AG08395 (cell line): ENCODE measurements at places on chromosomes 6 and 20.
A peak's percentile ranks its signal among the peaks of the same experiment; 100 is the strongest.

- peak; percentile 12 for DNase-seq
These were observed 15.1 kb upstream of the PPP1R16B start for GRCh38 chr20:38790200-38791053.

DNA sequence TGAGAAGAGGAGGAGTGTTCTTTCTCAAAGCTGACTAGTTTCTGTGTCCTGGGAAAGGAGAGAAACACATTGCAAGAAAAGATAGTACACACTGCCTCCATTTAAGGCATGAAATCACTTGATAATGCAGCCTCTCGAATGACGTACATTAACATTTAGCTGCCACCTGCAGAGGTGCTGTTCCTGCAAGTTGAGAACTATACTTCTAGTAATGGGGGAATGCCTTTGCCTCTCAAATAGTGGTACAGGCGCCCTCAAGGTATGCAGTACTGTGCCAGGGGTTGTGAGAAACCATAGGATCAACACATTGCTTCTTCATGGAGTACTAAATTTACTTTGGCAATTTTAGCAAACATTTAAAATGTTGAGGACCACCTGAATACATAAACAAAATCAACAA, 20.1 kb downstream of the IMPG1 start:
- no peak for DNase-seq

DNA sequence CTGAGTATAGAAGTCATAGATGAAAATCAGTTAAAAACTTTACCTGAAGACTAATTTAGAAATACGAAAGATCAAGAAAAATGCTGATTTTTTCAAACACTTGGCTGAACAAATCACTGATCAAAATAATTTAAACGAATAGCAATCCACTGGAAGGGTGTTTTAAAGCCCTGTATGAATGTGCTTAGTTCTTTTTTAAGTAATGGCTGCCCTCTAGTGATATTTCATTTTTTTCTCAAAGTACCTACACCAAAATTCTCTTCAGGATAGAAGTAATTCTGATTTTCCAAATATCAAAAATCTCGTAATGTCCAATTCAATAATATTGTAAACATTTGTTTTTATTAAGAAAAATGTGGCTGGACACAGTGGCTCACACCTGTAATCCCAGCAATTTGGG, 32.5 kb downstream of the AKAP7 start:
- no peak for DNase-seq

- no peak for DNase-seq
These were observed 37.3 kb downstream of the LRRC1 start for GRCh38 chr6:53831936-53832660.

DNA sequence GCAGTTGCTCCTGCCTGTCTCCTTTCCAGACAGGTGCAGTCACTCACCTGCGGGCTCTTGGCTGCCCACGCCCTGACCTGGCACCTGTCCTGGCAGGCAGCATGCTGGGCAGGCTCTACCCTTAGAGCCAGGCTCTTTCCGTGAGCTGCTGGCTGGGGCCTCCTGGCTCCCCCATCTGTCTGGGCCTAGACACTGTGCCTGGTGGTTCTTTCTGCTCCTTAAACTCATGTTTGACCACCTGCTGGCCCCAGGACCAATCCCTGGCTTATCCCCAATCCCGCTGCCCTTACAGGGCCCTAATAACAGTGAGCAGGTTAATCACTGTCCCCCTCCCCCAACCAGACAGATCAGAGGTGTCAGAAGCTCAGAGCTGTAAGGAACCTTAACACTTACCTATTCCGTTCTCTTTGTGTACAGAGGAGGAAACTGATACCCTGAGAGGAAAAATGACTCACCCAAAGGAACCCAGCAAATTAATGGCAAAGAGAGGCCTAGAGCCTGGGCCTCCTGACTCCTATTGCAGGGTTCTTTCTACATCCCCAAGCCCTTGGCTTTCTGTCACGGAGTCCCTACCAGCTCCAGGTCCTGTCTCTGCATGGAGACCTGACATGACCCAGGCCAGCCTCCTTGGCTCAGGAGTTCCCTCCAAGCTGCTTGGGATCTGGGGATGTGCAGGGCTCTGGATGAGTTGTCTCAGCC, 54.7 kb downstream of the RAB44 start:
- DNase-seq, result no peak

DNA sequence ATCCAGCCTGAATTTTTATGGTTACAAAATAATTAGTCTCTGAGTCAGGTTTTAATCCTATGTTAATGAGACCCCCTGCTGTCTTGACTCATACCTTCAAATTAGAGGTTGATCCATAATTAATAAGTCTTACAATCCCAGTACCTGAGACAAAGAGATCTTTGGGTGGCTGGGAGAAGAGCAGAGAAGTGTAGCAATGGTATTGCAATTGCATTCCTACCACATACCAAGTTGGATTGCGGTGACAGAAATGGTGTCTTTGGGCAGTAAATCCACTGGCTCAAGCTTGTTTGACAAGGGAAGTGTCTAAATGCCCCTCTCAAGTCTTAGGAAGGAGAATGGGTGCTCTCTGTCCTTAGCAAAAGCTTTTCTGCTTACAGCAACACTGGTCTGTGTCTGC, 150.4 kb downstream of the BTBD3 start:
- DNase-seq, result peak; percentile 10

DNA sequence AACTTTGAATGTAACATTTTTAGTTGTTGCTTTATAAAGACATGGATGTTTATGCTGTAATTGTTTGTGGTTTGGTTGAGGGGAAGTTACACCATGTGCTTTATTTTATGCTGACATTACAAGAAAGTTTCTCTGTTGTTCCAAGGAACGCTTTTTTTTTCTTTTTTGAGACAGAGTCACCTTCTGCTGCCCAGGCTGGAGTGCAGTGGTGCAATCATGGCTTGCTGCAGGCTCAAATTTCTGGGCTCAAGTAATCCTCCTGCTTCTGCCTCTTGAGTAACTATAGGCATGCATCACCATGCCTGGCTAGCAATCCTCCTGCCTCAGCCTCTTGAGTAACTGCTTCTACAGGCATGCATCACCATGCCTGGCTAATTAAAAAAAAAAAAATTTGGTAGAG, 21.0 kb upstream of the IFNGR1 start:
- DNase-seq, result peak; percentile 27

- no peak for DNase-seq
These were observed 121.9 kb downstream of the MTHFD1L start for GRCh38 chr6:150987371-150987828.

DNA sequence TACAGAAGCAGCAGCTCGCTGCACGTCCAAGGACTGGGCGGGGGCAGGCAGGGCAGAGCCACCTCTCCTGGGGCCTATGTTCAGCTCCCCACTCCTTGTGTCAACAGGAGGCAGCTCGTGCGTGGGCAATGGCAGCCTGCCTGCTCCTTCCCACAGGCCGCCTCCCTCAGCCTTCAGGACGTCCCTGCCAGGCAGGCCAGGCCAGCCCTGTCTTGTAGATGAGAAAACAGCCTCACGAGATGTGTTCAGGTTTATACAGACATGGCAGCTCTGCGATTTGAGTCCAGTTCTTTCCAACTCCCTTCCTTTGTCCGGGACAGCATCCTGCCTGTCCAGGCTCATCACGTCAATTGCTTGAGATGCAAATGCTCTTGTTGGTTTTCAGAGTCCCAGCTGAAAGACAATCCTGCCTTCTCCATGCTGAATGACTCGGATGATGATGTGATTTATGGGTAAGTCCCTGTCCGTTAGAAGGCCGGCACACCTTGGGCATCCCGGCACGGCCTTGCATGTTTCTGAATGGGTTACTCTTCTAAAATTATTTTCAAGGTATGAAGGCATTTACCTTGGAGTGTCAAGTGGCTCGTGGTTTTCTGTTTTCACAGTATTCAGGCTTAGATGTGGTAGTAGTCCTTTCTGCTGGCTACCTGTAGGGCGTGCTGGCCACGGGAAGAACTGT, 13.5 kb downstream of the DYNLT1 start:
- DNase-seq, result peak; percentile 49

DNA sequence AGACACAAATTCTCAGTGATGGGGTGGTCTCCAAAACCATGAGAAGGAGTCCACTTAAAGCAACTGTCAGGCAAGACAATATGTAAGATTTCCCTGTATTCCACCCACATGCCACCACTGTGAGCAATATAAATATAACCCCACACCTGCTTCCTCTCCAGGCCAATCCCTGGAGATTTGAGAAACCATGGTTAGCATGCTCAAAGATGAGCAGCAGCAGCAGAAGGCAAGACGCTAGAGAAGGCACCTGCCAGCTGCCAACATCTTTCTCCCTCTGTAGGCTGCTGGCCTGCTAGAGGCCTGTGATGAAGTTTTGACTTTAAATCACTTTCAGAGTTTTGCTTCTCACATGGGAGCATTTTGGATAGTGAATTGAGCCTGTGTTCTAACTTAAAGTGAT, 7.9 kb upstream of the SOD2 start:
- DNase-seq, result no peak

DNA sequence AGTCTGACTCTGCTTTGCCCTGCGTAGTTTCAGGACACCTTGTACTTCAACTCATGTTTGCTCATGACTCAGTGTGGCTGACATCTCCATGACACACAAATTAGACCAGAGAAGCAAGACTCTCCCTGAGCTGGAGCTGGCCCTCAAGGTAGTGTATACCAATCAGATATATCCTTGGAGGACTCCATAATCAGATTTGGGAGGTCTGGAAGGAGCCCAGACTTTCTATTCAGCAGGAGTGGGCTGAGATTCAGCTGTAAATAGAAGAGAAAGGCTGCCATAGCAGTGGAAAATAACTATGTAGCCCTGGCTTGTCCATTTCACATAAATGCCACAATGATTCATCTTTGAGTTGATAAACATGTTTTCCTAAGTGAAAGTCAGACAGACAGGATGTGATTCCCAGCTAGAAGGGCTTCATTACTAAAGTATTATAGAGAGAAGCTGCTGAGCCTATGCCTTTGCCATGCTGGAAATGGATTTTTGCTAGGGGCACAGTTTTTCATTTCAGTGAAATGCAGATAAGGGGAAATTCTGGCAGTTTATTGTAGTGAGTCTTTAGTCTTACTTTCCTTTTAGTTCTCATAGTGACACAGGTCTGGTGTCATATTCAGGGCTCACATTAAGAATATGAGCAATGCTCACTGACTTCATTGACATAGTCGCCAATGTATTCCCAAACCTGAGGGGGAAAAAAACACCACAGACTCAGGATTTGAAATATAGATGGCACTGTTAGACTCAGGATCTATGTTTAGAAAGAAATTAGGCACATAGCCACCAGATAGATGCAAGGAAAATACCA, 95.3 kb downstream of the CLVS2 start:
- no peak for DNase-seq

DNA sequence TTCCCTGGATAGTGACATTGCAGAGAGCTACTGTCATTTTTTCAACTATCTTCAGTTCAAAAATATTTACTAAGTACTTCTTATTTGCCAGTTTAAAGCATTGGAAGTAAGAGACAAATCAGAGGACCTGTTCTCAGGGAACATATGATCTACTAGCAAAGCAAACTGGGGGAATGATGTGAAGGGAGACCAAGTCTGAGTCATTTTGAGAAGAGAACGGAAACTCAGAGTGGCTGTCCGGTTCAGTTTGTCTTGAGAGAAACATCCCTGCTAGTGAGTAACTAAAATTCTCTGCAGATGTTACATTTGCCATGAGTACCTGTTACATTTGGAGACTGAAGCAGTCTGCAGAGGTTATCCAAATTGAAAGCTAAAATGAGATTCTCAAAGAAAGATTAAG, 118.3 kb downstream of the KCNQ5 start:
- no peak for DNase-seq

DNA sequence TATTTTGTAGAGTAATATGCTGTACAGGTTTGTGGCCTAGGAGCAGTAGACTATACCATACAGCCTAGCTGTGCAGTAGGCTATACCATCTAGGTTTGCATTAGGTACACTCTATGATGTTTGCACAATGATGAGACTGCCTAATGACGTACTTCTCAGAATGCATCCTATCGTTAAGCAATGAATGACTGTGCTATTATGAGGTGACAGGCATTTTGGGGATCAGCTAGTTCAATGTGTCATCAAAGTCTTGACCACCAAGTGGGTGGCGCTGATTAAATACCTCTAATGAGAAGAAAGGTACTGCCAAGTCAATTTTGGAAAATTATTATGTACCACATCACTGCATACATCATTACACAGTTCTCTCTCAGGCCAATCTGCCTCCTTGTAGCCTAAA, 190.2 kb downstream of the BACH2 start:
- DNase-seq, result no peak

- no peak for DNase-seq
These were observed 7.0 kb upstream of the BEND6 start for GRCh38 chr6:56947924-56948323.

DNA sequence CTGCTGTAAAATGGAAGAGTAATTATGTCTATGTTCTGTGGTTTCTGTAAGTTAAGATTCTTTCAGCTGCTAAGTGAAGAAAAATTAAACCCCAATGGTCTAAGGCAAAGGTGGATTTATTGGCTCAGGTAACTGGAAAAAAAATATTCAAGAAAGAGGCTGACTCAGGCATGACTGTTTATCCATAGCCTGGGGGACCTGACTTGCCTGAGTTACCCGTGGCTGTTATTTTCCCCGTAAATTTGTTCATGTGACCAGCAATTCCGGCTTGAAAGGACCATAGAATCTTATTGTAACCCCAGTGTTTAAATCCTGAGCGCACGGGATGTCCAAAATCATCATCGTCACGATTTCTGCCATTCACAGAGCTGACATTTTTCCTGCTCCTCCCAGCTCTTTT, 32.3 kb upstream of the SULF2 start:
- DNase-seq, result no peak

GRCh38 chr6:49551078-49551865, 804 bp downstream of the C6orf141 start:
- DNase-seq, result peak; percentile 7

GRCh38 chr6:72959821-72960220, 265.5 kb downstream of the KHDC1L start:
- no peak for DNase-seq

DNA sequence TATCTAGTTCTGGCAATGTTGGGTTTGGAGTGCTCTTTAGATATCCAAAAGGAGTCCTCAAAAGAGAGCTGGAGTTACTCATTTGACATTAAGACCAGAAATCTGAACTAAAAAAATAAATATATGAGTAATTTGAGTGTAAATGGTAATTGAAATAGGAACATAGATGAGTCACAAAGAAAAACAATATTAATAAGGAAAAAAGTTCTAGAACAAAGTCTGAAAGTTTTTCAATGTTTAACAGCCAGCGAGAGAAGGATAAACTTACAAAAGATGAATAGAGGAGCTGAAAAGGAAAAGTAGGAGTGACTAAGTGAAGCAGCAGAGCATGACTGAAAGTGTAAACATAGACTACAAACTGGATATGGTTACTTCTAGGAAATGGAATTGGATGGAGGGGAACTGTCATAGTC, 46.8 kb downstream of the EPM2A start:
- DNase-seq, result no peak
